ENCODE measurements at places on chromosomes 11 and 22. TPM values are rescaled to one million over a fixed set of nuclear protein-coding genes. Genes with fewer than 3 reads are reported as not detected.

Gene CADM1
- total RNA-seq = 180 TPM

DNA sequence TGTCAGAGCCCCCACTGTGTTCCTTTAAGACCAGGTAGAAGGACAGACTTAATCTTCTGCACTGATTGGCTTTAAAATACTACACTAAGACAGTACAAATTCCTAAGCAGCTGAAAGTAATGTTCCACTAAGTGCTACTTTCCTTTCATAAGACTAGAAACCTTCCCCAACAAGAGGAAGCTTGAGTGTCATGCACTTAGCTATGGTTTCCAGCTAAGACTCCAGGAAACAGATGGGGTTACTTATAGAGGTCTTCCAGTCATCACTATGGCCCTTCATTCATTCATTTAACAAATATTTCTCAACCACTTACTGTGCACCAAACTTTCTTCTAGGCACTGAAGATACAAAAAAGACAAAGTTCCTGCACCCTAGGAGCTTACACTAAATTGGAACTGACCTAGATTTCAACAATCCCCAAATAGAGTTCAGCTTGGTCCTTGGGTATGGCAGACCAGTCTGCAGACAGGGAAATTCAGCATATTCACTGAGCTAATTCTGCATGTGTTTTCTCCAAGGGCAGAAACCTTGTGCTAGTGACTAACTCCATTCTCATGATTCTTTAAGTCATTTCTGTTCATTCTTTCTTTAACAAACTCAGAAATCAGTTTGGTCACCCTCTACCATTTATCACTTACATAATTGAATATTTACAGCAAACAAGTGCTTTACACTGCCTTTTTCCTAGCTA, 178.4 kb upstream of the MTNR1B start:
- DNase-seq = no peak

DNA sequence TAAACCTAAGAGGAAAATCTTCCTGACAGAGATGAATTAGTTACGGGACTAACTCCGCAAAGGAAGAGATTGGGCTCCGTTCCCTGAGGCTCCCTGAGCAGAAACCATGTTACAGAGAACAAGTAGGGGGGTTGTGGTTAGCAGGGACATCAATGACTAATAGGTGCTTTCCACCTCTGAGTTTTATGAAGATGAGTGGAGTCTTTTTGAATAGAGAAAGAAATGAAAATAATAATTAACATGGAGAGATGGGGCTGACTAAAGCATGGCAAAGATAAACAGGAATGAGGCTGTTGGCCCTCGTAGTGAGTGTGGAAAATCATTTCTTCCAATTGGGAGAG, 47.5 kb upstream of the PICALM start:
- DNase-seq = no peak

DNA sequence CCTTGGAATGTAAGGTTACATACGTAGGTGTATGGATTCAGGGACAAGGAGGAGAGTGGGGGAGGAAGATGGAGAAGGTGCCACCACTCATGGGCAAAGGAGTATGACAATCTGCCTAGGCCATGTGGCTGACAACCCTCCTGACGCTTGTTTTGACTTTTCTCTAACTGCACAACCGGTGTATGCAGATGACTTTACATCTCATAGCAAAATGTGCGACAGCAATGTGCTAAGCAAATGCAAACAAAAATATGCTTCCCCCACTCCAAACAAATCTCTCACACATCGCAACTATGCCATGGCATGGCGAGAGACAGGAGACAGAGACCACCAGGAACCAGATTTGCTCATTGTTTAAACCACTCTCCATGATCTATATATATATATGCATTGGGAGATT, 191.8 kb downstream of the BLID start:
- no peak for DNase-seq
